ENCODE measurements at places on chromosomes 16 and 17. TPM values are rescaled to one million over a fixed set of nuclear protein-coding genes. Genes with fewer than 3 reads are reported as not detected.

DNA sequence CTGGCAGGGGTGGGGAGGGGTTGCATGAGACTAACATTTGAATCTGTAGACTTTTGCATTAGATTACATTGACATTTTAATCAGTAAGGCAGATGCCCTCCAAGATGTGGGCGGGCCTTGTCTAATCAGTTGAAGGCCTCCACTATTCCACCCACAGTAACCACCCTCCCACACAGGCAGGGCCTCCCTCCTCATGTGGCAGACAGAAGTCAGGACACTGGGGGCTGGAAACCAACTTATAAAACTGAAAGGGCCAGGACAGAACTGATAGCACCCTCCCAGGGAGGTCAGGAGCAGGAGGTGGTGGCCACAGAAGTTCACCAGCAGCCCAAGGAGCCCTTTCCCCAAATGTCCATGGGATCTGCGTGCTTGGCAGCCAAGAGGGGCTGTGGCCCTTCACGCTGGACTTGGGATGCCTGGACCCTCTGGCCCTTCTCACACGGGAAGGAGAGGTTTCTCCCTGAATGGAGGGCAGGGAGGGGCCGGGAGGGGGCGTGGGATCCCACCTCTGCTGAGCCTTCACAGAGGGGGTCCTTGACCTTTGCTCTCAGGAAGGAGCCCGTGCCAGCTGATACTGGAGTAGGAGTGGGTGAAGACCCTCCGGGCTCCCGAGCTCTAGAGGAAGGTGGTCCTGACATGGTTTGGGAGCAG lies 4.6 kb downstream of the PYCR1 start:
- H3K27me3 ChIP-seq: no peaks in the 10 kb centered on the region
- no peak overlapping the region for H3K27ac ChIP-seq
- H3K4me3 ChIP-seq: no peak overlapping the region

DNA sequence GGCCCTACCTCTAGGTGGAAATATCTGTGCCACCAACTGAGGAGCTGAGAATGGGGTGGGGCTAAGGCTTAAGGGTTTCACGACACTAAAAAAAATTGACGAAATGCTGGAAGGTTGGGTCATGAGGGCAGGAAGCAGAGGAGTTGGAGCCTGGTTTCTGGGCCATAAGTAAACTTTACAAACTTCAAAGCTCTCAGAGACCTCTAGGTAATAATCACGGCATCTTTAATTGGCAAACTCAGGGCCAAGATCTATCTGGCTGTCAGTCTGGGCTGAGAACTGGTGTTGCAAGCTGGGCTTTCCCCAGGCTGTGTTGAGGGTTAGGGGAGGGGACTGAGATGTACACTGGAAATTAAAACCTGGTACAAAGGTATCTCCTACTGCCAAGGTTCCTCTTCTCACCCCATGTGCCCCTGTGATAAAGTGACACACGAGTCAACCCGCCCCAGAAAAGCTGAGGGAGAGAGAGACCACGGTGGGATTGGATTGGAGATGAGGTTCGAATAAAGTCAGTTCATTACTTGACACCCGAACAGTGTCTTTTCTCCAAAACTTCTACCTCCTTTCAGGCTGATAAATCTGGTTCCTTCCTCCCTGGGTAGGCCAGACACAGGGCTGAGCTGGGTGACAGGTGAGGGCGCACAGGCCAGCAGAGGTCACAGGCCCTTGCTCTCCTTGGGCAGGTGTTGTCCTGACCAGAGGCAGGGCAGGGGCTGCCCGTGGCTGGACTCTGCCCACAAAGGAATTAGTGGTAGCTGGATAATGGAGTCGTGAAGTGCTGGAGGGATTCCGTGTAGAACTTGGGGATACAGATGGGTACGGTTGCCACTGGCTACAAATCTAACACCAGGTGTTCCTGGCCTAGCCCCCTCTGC lies 4.0 kb upstream of the ZNF768 start:
- no peaks in the 10 kb centered on the region for H3K27me3 ChIP-seq
- DNase-seq: no peak
- peaks cover 6% of the 10 kb centered on the region for H3K4me1 ChIP-seq
- H3K27ac ChIP-seq: no peak overlapping the region

DNA sequence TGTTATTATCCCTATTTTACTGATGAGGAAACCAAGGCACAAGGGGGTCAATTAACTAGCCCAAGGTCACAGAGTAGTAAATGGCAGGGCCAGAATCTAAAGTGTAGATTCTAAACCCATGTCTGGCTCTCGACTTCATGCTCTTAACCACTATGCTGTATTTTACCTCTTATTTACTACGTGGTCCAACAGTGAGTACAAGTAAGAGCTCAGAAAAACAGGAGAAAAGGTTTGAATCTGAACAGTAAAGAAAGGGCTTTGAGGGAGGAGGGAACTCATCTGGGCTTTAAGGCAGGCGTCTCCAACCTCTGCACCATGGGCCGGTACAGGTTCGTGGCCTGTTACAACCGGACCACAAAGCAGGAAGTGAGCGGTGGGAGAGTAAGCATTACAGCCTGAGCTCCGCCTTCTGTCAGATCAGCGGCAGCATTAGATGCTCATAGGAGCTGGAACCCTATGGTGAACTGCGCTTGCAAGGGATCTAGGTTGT lies 62.9 kb downstream of the SMURF2 start:
- DNase-seq: no peak
- no peak overlapping the region for H3K27ac ChIP-seq
- peaks cover 40% of the 10 kb centered on the region for H3K36me3 ChIP-seq
- no peaks in the 10 kb centered on the region for H3K27me3 ChIP-seq

DNA sequence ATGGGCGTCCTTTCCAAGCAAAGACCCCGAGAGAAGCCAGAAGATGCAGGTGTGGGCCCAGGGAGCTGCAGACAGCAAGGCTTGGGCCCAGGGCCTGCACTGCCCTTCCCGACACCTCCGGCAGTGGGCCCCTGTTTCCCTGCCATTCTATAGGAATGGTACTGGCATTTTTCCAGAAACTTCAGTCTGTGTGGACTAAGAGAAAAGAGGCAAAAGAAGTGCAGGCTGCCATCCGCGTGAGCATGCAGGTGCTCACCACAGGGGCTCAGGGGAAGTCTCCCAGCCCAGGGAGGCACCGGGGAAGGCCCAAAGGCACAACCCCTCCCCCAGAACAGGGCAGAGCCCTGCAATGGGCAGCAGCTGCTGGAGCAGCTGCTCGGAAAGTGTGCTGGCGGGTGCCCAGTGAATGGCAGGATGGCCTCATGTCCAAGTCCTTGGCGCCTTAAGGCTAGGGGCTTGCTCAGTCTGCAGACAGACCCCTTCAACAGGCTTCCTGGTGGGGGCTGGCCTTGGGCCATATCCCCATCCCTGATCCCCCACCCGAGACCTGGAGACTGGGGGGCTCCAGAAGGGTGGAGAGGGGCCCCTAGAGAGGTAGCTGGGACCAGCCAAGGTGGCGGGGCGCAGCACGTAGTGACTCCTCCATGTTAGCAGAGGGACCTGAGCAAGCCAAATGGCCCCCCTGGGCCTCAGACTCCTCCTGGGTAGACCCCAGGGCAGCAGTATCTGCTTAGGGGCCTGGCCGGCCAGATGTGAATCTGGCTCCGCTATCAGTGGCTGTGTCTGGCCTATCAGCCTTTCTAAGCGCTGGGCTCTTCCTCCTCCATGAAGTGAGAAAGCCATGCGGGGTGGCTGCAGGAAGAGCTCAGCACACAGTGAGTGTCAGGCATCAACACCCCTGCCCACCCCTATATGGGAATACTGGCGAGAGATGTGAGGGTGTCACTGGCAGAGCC lies 6.7 kb upstream of the TPPP3 start:
- DNase-seq: no peak
- no peaks in the 10 kb centered on the region for H3K27me3 ChIP-seq
- no peak overlapping the region for H3K4me3 ChIP-seq
- H3K27ac ChIP-seq: no peak overlapping the region
- H3K4me1 ChIP-seq: peaks cover 12% of the 10 kb centered on the region

DNA sequence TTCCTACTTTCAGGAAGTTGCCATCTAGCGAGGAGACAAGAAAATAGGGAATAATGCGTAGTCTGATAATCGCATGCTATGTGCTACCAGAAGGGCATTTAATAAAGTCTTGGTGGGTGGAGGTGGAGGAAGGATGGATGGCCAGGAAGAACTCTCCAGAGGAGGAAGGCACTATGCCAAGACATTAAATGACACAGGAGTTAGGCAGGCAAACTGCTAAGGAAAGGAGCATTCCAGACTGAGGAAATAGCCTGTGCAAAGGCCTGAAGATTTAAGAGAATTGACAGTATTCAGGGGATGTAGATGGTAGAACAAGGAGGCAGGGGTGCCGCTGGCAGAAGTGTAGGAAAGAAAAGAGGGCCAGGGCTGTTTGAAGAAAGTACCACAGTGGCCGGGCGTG lies 19.3 kb upstream of the ARHGAP44 start:
- DNase-seq: peak; percentile 26
- H3K36me3 ChIP-seq: no peaks in the 10 kb centered on the region
- no peak overlapping the region for H3K4me3 ChIP-seq
- no peaks in the 10 kb centered on the region for H3K27me3 ChIP-seq

GRCh38 chr17:34692920-34693319 lies 113.5 kb downstream of the TMEM132E start:
- no peak overlapping the region for H3K4me3 ChIP-seq
- H3K27ac ChIP-seq: no peak overlapping the region
- H3K4me1 ChIP-seq: no peaks in the 10 kb centered on the region
- DNase-seq: no peak
- no peaks in the 10 kb centered on the region for H3K36me3 ChIP-seq

DNA sequence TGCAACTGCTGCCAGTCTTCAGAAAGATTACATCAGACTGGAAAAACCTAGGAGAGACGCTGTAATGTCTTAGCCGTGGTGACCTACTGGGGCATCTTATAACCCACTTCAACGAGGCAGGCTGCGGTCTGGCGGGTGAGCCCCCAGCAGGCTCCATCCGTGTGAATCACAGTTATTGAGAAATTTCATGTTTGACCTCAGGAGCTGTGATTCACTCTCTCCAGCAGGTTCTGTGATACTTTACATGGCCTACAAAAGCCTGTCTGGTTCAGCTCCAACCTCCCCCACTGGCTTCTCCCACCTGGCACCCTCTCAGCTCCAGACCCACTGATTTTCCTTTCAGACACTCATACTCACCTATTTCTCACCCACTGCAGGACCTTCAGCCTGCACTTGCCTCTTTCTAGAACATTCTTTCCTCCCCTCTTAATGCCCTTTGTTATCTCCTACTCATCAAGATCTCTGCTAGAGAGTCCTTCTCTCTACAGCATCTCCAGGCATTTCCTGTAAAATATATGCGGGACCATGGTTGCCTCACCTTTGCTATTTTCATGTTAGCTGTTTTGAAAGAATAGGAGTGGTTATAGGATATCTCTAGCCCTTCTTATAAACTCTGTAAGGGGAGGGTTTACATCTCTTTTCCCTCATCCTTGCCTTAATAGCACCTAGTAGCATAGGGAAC lies 227.9 kb downstream of the MAF start:
- H3K4me3 ChIP-seq: no peak overlapping the region
- peak; percentile 81 for DNase-seq
- peak overlapping the region; percentile 26 for H3K27ac ChIP-seq
- H3K27me3 ChIP-seq: no peaks in the 10 kb centered on the region
- peaks cover 6% of the 10 kb centered on the region for H3K4me1 ChIP-seq
- no peaks in the 10 kb centered on the region for H3K36me3 ChIP-seq

GRCh38 chr16:57645691-57646387 lies 17.4 kb downstream of the ADGRG1 start:
- H3K36me3 ChIP-seq: no peaks in the 10 kb centered on the region
- DNase-seq: peak; percentile 91
- H3K4me1 ChIP-seq: peaks cover 26% of the 10 kb centered on the region
- H3K4me3 ChIP-seq: no peak overlapping the region

DNA sequence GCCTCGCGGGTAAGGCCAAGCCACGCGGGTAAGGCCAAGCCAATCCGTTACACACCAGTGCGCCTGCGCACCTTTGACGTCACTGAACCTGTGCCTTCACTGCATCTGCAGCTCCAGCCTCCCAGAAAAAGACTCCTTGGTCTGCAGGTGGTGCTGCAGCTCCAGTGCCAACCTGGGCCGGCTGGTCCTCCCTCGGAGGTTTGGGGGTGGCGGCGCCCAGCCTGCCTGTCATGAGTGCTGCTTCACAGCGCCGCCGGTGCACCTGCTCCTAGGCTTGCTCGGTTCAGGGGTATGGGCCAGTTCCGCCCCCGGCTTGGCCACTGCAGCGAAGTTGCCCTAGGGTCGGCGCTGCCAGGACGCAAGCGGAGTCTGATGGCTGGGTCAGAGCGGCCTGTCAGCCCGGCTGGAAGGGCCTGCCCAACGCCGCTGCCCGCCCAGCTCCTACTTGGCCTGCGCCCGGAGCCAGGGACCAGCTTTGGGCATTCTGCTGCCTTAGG lies 146.6 kb downstream of the USP22 start:
- H3K4me1 ChIP-seq: no peaks in the 10 kb centered on the region
- no peak overlapping the region for H3K4me3 ChIP-seq
- no peaks in the 10 kb centered on the region for H3K36me3 ChIP-seq
- peak; percentile 7 for DNase-seq
- H3K27me3 ChIP-seq: no peaks in the 10 kb centered on the region

- no peaks in the 10 kb centered on the region for H3K36me3 ChIP-seq
- H3K27me3 ChIP-seq: no peaks in the 10 kb centered on the region
- no peak overlapping the region for H3K4me3 ChIP-seq
- no peak for DNase-seq
Measured at GRCh38 chr17:47808036-47808829, 13.4 kb downstream of the OSBPL7 start.

- no peak overlapping the region for H3K4me3 ChIP-seq
- no peak for DNase-seq
- H3K27me3 ChIP-seq: no peaks in the 10 kb centered on the region
- no peak overlapping the region for H3K27ac ChIP-seq
Measured at GRCh38 chr16:27439271-27440018, 37.5 kb downstream of the IL21R start.

GRCh38 chr16:49556606-49557446 lies 183.2 kb downstream of the C16orf78 start:
- peak; percentile 33 for DNase-seq
- H3K4me1 ChIP-seq: no peaks in the 10 kb centered on the region
- no peak overlapping the region for H3K27ac ChIP-seq
- no peaks in the 10 kb centered on the region for H3K27me3 ChIP-seq

DNA sequence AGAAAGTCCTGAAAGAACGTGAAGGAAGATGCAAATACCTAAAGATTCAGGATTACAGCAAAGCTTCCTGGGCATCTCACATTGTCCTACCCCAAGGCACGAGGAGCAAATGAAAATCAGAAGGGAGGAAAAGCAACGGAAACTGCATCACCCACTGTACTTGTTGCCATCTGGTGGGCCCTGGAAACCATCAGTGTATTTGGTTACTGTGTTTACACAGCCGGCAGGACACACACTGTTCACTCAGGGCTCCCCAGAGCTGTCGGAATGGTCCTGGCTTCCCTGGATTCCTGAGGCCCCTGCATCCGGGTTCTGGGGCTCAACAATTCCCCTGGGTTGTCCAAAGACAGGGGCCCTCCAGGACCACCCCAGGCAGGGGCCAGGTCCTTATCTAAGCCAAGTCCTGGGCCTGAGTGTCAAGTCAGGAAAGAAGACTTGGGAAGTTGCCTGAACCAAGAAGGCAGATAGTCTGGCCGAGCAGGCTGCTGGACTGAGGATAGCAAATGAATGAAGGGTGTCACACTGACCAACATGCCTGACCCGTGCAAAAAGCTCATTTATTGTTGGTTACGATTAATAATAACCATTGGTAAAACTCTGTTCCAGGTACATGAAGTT lies 52.8 kb downstream of the SOX9 start:
- no peak overlapping the region for H3K27ac ChIP-seq
- DNase-seq: no peak
- H3K4me3 ChIP-seq: no peak overlapping the region

GLOD4 gene
- total RNA-seq: 76.3 TPM

SDR42E2 gene
- not detected for total RNA-seq

PIK3R6 gene
- under 0.01 TPM for total RNA-seq

OMG gene
- not detected for total RNA-seq

HSD17B1 gene
- 2.3 TPM for total RNA-seq

TBX6 gene
- 0.11 TPM for total RNA-seq

CA5A gene
- not detected for total RNA-seq

MPP2 gene
- total RNA-seq: 13.8 TPM

CDC42EP4 gene
- 30.6 TPM for total RNA-seq

SULT1A2 gene
- not detected for total RNA-seq
